H54 (cell line): ENCODE measurements at places on chromosomes 2 and 18.

DNA sequence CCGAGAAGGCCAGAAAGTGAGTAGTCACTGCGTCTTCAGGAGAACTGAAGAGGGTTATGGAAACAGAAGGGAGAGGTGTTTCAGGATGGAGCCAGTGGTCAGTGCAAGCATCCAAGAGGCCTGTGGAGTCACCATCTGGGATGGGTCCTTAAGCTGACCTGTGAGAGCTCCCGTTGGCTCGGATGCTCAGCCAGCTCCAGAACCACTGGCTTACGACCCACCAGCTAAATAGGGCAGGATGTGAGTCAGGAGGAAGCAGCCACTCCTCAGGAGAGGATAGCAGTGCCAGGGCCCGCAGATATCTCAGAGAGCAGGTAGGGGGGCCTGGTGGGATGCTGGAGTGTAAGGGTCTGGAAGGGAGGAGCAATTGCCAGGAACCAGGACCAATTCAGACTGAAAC is 63.1 kb upstream of the B3GNT7 start:
- DNase-seq = peak; percentile 19

DNA sequence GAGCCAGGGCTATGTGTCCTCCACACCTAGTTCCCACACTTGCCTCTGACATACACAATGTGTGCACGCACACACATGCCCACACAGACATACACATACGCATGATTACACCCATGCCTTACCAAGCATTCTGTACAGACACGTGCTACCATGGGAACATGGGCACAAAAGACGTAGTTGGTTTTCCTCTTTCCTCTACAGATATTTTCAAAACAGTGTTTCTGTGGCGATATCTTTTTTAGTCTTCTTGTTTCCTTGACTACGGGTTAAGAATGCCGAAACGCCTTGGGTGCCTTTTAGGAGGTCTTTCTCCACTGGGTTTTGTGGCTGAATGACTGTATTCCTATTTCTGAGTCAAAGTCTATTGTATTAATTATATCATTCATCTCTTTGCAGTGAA is 75.5 kb upstream of the SPTBN1 start:
- no peak for DNase-seq

GRCh38 chr2:215880970-215881369 is 132.4 kb downstream of the MREG start:
- no peak for DNase-seq

DNA sequence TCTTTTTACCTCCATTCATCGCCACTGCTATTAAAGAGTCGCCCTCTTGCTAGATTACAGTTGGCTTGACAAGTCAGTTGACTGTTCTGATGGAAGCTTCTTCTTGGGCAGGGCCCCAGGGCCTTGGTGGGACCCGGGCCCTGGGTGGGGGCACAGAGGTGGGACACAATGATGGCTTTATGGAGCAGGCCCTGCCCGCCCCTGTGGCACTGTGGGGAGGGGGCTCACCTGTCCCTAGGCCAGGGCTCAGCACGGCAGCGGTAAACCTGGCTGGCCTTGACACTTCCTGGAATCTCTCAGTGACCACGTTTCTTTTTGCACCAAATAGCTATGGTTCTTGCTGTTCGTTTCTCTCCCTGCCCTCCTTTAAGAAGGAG is 4.9 kb upstream of the HS6ST1 start:
- no peak for DNase-seq

DNA sequence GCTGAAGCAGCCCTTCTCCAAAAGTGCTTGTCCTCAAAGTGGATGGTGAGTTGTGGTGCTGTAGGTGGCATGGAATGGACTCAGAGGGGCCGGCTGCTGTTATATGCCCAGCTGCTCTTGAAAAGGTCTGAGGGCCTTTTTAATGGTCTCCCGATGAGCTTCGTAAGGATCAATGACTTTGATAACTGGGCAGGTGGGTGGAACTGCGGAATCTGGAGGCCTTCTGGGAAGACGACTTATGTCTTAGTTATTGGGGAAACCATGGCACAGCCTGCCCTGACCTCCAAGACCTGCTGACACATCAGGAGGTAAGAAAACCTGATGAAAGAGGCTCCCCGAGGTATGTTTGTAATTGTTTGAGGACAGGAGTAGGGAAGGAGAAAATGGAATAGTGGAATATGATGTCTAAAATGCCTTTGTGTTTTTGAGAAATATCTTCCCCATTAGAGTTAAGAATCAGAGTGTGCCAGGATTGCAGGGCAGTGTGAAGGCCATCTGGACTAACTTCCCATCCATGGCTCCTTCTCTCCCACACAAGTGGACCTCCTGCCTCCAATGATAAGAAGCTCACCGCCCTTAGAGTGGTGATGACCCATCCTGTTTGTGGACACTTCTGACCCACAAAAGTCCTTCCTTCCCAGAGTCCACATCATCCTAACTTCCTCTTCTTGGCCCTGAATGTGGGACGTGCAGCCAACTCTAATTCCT is 236.1 kb downstream of the FHOD3 start:
- DNase-seq = no peak

DNA sequence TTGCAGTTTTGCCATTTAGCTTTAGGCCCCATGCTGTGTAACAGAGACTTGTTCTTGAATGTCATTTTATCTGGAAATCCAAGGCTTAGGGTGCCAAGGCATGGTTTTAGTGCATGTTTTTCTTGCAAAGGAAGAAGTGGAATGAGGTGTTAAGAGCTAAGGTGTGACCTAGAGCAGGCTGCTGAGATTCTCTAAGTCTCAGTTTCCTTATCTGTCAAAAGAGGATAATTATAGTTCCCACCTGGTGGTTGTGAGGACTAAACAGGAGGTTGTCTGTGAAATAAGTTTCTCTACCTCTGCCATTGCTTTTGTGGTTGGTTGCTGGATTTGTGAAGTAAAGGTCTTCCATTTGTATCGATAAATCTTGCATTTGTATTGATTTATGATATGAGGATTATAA is 82.0 kb downstream of the TANC1 start:
- DNase-seq = no peak

DNA sequence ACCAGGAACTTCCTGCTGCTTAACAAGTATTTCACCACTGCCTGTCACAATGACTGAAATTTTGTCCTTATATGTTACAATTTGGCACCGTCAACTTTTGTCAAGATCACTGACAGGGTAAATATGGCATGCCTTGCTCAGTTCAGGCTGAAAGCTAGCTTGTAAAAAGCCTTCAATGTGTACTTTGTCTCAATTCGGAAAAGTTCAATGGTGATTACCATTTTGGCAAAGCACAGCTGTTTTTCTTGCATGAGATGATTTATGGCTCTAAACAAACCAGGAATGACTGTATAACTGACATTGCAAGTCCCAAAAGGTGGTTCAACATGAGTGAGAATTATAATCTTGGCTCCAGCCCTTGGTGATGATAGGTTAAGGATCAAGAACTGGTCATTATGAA is 1255.2 kb downstream of the CNTNAP5 start:
- no peak for DNase-seq
